ENCODE measurements at places on chromosomes 4 and X.
A peak's percentile ranks its signal among the peaks of the same experiment; 100 is the strongest.

DNA sequence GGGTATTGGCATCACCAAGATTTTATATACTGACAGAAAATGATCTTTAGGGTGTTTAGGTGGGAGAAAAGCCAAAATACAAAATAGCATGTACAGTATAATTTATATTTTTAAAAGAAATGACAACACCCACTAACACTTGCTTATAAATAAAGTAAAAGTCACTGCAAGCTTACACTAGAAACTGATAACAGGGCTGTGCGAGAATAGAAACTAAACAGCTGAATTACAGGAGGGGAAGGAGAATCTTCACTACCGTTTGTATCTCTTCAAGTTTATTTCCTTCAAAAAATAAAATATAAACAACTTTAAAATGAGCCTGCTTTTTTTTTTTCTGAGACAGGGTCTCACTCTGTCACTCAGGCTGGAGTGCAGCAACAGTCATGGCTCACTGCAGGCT, 22.8 kb downstream of the GRSF1 start:
- no peak for DNase-seq

DNA sequence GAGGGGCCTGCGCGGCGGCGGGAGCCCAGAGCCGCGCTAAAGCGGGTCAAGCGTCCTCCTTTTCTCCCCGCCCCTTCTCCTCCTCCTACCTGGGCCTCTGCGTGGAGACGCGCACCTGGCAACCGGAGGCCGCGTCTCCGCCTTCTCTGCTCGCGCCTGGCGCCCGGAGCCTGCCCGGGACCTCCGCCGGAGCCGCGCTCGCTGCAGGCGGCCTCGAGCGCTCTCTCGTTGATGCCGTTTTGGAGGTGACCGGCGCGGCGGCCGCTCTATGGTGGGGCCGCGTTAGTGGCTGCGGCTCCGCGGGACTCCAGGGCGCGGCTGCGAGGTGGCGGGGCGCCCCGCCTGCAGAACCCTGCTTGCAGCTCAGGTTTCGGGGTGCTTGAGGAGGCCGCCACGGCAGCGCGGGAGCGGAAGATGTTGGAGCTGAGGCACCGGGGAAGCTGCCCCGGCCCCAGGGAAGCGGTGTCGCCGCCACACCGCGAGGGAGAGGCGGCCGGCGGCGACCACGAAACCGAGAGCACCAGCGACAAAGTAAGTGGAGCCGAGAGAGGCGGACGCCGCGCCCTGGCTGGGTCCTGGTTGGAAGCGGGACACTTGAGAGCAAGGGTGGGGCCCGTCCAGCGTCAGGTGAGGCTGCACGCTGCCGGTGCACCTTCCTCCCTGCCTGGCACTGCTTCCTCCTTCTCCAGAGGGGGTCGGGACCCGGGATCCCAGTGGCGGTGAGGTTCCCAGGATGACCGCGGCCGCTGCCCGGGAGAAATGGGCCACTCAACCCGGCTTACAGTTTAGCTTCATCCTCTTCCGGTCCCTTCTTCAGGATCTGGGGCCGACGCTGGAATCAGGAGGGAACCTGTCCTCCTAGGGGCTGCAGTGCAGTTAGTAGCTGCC, at the start of gene CDS1:
TSS of gene CDS1 (plus strand) at position 140 of the 888 bp plus-strand sequence. CDS start at position 415, 275 bp downstream.
- DNase-seq, result peak; percentile 85

- DNase-seq, result no peak
These were observed 28.2 kb downstream of the FAM149A start for GRCh38 chr4:186132577-186133242.

- DNase-seq, result no peak
These were observed 298.5 kb upstream of the AADAT start for GRCh38 chr4:170388255-170388654.

- DNase-seq, result peak; percentile 40
These were observed 187.3 kb downstream of the SLC39A8 start for GRCh38 chr4:102157984-102158383.

DNA sequence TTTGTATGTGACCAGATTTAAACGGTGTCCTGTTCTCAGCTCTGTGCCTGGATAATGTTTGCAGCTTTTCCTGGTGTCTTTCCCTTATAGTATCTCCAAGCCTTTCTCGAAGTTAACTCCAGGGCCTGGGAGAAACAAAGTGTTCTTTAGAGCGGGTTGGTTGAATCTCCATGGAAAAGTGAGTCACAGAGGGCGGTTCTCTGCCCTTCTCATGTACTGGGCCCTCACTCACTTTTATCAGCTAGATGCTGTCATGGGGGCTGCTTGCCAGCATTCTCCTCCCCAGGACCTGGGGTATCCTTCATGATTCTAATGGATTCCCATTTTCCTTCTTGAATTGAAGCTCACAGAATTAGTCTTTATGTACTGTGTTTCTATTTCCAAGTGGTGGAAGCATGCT, 46.1 kb upstream of the MAGEC2 start:
- no peak for DNase-seq

DNA sequence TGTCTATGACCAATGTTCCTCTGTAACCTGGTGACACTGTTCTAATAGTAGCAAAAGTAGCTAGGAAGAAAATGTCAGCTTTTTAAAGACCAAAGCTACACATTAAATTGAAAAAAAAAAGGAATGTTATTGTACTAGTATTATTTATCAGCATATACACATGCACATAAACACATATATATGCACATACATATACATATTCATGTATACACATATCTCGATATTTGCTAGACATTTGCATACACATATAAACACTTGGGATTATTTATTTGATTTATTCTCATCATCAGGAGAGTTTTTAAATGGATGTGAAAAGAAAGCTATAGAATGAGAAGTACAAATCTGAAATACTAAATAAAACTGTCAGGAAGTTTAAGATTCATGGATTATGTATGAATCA, 21.3 kb upstream of the NEIL3 start:
- DNase-seq, result no peak

- no peak for DNase-seq
These were observed 566 bp downstream of the LARP7 start for GRCh38 chr4:112637552-112637866.

GRCh38 chr4:1356181-1356998, 9.4 kb downstream of the UVSSA start:
- DNase-seq, result no peak

GRCh38 chrX:144715337-144715736, 532.0 kb upstream of the SPANXN1 start:
- DNase-seq, result no peak

DNA sequence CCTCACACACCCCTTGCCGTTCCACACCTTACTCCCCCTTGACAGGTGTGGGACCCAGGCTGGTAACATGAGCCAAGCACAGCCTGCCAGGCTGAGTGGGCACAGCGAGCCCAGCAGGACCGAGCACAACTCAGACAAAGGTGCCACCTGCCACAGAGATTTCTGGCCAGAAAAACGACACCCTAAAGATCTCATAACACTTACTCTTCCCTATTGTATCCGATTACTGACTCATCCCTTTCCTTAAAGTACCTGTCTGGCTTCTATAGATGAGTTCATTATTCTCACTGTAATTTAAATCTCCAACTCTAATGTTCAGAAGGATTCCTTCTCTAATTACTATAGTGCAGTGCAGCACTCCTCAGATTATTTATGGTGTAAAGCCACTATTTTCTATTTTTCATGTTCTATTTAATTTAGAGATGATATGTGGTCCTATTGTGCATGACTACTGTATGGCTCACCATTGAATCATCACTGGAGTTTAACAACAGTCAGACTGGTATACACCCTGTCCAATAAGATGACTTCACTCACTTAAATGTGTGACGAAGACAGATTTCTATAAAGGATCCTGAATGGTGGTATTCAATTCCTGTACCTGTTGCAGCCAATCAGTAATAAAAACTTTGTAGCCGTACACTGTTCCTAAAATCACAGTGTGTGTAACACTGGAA, 7.6 kb upstream of the SYTL5 start:
- no peak for DNase-seq

GRCh38 chrX:47500554-47500953, 17.5 kb upstream of the ZNF41 start:
- no peak for DNase-seq

DNA sequence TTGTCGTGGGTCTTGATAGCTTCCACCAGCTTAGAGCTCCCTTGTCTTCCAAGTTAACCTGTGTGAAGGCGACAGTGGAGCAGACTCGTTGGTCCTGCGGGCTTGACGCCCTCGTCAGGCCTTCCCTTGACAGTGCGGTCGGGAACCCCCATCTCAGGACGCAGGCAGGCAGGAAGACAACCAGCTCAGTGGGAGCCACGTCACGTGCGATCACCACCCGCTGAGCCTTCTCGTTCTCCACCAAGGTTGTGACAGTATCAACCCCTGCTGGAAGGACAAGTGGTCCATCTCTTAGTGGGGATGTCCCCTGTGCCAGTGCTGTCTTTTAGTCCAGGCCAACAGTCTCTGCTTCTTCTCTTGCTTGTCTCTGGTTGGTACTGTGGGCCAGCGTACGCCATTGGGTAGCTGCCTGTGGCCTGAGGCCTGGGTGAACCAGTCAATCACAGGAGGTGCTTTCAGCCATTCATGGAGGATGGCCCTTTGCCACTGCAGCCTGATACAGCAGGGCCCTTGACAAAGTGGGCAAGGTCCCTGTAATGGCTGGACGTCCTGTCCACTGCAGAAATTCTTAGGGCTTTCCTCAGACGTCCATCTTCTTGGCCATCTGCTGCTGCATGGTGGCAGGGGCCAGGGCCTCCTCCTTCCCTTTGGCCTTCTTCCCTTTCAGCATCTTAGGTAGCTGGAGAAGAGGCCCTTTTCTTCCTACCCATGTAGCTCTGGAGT, 31.4 kb downstream of the RGS12 start:
- DNase-seq, result no peak

DNA sequence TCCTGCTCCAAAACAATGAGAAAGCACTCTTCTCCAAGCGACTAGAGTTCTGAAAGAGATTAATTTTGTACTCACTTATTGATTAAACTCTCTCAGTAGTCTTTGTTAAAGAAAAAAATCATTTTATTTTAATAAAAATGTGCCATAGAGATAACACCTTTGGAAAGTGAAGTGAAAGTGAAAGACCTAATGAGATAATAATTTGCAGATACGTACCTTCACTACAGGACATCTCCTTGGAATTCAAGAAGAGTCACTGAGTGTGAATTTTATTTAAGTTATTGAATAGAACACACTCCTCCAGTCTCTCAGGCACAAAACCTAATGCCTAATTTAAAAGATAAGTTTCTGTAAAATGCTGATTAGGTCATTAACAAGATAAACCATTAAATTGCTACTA, 1070.6 kb upstream of the GRID2 start:
- no peak for DNase-seq

DNA sequence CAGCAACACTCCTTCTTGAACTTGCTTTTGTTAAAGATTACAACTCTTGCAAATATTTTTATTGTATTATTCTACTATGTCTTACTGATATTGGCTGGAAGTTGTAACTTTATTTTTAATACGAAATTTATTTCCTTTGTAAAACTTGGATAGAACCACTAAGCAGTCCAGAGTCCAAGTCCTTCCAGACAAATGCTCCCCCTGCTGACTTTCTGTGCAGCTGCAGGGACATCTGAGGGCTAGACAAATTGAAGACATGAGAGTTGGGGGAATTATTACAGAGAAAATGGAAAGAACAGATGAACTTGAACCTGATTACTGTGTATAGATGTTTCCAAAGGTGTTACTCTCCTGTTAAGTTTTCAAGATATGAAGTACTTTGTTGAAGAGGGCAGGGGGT, 238.8 kb downstream of the GRIA3 start:
- no peak for DNase-seq

DNA sequence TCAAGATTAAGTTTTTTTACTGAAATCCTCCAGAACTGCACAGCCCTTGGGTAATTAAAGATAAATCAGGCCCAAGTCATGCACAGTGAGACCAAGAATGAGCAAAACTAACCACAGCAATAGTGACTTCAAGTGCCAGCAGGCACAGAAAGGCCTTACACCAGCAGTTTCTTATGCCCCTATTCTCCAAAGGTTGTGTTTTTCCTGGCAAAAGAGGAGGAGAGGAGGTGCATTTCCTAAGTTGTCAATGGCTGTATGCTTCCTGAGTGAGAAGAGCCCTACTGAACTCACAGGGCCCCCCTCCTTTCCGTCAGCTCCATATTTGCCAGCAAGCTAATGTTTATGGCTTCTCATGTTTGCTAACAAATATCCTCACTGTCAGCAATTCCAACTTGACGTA, 418.7 kb upstream of the INTU start:
- no peak for DNase-seq

- peak; percentile 36 for DNase-seq
These were observed 3.5 kb downstream of the EPGN start for GRCh38 chr4:74311696-74312313.

GRCh38 chr4:163148466-163149336, 18.0 kb downstream of the NAF1 start:
- DNase-seq, result no peak

DNA sequence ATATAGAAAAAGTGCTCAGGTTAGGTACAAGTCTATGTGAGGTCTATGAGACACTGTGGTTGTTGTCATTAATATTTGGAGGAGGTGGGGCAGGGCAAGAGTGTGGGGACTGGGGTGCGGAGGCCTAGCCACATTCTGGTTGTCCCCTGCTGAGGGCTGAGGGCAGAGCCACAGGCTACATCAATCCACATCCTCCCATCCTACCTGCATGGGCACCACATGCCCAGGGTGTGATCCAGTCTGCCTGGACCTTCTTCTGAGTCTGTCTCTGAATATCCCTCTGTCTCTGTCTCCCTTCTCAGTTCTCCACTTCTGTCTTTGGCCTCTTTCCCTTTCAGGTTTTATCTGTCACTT, 1.2 kb upstream of the GATA1 start:
- no peak for DNase-seq

- DNase-seq, result no peak
These were observed 36.1 kb downstream of the FRMPD4 start for GRCh38 chrX:12174358-12174757.

GRCh38 chr4:189185810-189186432, 754.8 kb upstream of the FRG1 start:
- no peak for DNase-seq

GRCh38 chr4:136329042-136329662, 1203.1 kb downstream of the PCDH18 start:
- DNase-seq, result no peak

DNA sequence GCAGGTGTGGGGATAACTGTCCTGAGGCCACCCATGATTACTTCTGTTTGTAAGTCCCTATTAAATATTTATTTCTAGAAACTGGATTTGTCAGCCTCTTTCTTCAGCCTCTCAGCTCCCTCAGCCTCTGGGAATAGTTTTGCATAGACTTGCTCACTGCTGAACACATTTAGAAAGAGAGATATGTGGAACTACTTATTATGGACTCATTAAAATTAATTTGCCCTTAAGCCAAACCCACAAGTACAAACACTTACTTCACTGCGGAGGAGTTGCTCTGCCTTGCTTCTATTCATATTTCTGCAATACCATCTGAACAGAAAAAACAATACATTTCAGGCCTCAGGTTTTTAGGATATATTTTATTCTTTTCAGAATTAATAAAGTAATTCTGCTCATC, 22.4 kb upstream of the TXK start:
- DNase-seq, result no peak

GRCh38 chr4:127521463-127521862, 111.3 kb upstream of the INTU start:
- no peak for DNase-seq

GRCh38 chr4:84325625-84326024, 173.5 kb downstream of the NKX6-1 start:
- DNase-seq, result no peak

All from NCI-H187 (cell line).